NCI-H345 (cell line): ENCODE measurements at places on chromosomes 6 and 20.

- no peak for DNase-seq
Measured at GRCh38 chr6:109311471-109311870, 70.8 kb downstream of the CD164 start.

- DNase-seq, result no peak
Measured at GRCh38 chr20:50395251-50395729, 114.9 kb upstream of the PTPN1 start.

DNA sequence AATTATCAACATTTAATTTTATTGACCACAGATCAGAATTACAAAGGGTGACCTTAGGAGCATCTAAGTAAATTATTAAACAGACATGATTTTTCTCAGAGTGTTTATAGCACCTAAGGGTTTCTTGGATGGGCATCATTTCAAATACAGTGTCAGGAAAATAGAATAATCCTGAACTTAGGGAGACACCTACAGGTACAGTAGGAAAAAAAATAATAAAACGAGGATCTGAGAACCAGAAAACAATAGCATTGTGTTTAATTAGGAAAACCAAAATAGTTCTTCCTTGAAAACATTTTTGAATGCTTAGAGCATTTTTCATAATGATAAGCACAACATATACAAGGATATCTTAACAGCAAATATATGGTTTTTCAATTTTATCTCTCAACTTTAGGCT, 39.2 kb downstream of the MMUT start:
- DNase-seq, result peak; percentile 6

DNA sequence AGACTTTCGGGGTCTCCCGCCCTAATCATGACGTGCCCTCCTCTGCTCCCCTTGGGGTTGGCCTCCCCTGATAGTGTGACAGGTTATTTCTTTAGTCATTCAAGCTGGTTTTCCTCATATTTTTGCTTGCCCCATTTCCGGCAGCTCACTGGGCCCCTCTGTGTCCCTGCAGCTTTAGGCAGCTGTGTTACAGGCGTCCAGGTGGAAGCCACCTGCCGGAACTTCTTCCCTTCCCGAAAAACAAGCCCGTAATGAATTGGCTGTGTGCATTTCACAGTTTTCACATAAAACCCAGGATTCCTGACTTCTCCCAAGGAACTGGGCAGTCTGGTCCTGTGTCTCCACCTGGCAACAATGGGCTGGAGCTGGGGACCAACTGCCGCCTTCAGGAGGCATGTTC, 52.6 kb downstream of the EDN3 start:
- DNase-seq, result no peak

DNA sequence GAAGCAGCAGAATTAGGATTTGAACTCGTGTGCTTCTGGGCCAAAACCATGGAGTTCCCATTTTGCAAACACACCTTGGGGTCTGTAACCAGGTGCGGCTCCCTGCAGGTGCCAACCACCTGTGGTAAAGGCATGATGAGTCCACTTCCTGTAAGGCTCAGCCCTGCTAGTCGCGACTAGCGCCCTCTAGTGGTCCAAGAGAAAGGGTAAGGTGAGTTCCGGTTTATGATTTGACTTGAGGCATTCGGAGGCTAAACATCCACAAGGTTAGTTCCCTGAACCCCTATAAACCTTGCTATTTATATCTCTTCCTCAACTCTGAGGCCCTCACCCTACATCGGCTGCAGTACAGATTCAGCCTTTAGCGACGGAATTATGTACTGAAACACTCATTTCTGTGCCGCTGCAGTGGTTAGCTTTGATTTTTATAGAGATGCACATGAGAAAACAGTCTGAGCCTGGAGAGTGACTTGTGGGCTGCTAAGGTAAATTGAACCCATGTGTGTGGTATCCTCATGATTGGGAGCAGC, 173.4 kb downstream of the PLCB1 start:
- DNase-seq, result peak; percentile 81

DNA sequence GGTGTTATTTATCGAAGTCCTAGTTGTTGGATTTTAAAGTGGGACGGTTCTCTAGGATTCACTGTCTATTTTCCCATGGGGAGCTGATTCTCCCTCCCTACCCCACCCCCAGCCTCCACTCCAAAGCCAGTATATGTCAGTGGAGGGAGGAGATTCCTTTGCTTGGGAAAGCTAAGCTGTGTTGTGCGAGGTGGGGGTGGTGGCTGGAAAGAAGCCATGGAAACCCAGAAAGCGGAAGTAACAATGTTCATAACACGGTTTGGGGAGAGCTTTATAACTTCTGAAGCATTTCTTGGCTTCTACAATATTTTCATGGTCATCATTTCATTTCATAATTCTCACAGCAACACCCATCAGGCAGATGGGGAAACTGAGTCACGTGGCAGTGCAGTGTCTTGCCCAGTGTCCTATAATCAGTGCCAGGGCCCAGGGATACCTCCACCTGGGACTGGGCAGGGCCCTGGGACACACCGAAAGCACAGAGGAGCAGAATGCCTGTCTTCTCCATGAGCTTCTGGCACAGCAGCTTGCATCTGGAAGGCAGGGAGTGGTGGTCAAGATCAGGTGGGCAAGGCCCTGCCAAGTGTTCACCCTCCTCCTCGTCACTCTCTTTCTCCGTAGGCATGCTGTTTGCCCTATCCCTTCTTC, 4.5 kb downstream of the SUN5 start:
- no peak for DNase-seq

- no peak for DNase-seq
Measured at GRCh38 chr20:57433657-57434389, 42.6 kb downstream of the RBM38 start.

GRCh38 chr20:22248051-22248667, 336.2 kb downstream of the FOXA2 start:
- DNase-seq, result no peak

GRCh38 chr6:117483004-117483644, 650 bp downstream of the DCBLD1 start:
- peak; percentile 59 for DNase-seq

GRCh38 chr6:166556863-166557322, 29.6 kb downstream of the RAMACL start:
- DNase-seq, result no peak

- peak; percentile 7 for DNase-seq
Measured at GRCh38 chr6:46135176-46135575, 5.4 kb downstream of the ENPP4 start.

DNA sequence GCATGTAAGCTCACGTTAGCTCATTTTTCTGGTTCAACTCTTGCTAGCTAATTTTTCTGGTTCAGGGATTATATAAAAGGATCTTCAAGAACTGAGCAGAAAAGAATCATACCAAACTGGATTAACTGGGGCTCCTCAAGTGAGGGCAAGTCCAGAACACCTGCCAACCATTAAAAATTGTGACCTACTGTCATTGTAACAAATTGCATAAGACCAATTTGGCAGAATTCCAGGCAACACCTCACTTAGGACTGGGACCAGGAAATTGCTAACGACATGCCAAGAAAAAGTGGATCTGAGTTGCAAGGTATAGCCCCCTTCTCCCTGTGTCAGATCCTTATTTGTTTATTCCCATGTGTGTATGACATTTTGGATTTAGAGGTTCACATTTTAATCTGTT, 216.6 kb downstream of the HIVEP2 start:
- peak; percentile 68 for DNase-seq

GRCh38 chr6:83182114-83182513, 11.0 kb downstream of the PGM3 start:
- no peak for DNase-seq

GRCh38 chr6:96898241-96898851, 655 bp upstream of the NDUFAF4 start:
- no peak for DNase-seq

DNA sequence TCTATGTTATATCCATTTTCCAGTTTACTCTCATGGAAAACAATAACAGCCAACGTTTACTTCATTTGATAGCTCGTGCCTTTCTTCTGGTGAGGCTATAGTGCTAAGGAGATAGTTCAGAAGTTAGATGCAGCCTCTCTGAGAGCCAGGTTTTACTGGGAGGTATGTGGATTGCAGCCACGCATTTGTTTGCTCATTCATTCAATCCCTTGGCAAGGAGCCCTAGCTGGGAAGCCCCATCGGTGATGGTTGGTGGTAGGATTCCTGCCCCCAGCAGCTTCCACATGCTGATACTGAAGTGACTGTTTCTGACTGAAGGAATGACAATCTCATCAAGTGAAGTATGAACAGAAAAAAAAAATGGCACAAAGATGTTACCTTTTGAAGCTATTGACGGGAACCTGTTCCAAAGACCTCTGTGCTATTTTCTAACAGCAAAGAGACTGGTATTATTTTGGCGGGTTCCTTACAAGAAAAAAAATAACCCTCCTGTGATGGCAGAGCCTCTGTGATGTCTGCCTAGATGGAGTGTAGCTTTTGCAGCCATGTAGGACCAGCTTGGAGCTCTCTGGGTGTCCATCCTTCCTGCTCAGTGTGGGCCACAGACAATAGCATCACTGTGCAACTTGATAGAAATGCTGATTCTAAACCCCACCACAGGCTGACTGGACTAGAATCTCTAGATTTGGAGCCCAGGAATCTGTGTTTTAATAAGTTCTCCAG, 30.6 kb downstream of the SNAP25 start:
- peak; percentile 22 for DNase-seq

GRCh38 chr6:129130959-129131681, 248.2 kb downstream of the LAMA2 start:
- DNase-seq, result no peak

DNA sequence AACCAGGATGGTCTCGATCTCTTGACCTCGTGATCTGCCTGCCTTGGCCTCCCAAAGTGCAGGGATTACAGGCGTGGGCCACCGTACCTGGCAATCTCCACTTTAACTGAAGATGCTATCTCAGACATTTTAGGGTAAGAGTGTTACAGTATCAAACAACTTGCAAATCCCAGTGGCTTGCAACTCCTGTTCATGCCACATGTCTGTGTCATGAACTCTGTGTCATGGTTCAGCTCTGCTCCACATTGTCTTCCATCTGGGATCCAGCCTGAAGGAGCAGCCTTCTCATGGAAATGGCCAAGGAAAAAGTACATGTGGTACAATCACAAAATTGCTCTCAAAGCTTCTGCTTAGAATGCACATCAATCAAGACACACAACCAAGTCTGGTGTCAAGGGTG, 114.9 kb downstream of the MAP3K5 start:
- no peak for DNase-seq

GRCh38 chr6:83113258-83113657, 45.8 kb downstream of the DOP1A start:
- no peak for DNase-seq

- DNase-seq, result no peak
Measured at GRCh38 chr20:8777911-8778310, 291.0 kb upstream of the PLCB4 start.

- DNase-seq, result no peak
Measured at GRCh38 chr6:150511313-150511712, 88.4 kb upstream of the PLEKHG1 start.

- DNase-seq, result no peak
Measured at GRCh38 chr6:112288475-112288874, 34.1 kb upstream of the LAMA4 start.

DNA sequence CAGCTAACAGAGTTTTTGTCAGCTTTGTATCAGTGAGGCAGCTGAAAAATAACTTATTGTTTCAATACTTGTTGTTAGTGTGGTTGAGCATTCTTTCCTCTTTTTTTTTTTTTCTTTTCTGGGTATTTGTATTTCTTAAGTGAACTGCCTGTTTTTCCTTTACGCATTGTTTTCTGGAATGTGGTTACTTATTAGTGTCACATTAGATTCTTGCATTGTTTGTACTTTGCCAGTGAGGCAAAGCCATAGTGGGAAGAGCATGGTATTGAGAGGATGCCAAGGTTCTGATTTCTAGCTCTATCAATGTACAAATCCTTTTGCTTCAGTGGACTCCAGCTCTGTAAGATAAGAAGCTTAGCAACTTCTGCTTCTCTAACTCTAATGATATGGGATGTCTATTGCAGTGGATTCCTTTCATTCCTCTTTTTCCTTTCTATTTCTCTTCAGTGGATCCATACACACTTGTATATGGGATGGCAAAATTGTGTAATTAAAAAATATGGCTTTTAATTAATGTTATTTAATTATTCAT, 3.9 kb downstream of the CDKAL1 start:
- DNase-seq, result no peak

- no peak for DNase-seq
Measured at GRCh38 chr6:165889636-165890403, 226.8 kb upstream of the PDE10A start.

- no peak for DNase-seq
Measured at GRCh38 chr6:147117011-147117410, 87.2 kb upstream of the STXBP5 start.

DNA sequence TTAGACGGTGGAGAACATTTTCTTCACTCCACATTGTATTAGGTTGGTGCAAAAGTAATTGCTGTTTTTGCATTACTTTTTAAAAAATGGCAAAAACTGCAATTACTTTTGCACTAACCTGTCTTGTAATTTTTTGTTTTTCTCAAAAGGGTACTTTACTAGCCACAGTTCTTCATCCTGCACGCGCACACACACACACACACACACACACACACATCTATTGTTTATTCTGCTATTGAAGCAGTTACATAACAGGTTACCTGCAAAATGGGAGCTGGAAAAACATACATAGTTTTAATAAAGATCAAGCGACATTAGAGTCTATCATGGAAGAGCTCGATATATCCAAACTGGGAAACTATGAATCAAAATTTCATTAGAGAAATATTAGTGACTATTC, 235.2 kb downstream of the SIM1 start:
- peak; percentile 31 for DNase-seq

DNA sequence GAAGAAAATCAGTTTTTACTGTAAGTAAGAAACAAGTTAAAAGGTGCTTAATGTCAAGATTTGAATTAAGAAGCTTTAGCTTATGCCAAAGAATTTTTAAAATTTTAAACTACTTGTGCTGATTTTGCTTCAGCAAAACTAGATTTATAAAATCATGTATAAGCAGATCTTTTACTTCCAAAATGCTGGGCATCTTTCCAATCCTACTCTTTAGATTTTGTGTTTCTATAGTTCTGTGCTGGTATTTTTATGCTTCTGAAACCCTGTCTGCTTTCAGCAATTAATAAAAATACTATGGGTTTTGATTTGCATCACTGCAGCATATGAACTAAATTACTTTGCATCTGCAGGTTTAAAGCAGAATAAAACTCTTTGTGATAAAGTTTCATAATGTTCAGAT, 238.6 kb upstream of the RNF217 start:
- DNase-seq, result no peak

DNA sequence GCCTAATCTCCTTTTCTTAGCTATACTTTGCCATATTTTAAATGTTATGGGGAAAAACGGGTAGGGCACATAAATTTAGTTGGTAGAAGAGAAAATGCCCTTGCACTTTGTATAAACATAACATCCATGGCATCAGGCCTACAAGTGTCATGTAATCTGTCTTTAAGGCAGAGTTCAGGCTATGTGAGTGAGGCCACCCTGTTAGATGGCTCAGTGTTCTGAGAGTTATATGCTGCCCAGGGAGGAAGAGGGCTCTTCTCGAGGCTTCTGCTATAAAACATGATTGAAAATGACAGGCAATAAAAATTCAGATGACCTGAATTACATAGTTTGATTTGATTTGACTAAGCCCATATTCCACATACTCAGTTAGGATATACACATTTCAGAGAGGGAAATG, 553.6 kb upstream of the MAP3K7 start:
- DNase-seq, result no peak

- DNase-seq, result no peak
Measured at GRCh38 chr6:49401063-49401462, 62.0 kb downstream of the MMUT start.
